ENCODE measurements at places on chromosomes 12 and 14. TPM values are rescaled to one million over a fixed set of nuclear protein-coding genes. Genes with fewer than 3 reads are reported as not detected.

GRCh38 chr14:49614196-49614595 lies 6.2 kb downstream of the RPL36AL start:
- DNase-seq: no peak

GRCh38 chr12:129310346-129310745 lies 457.1 kb downstream of the GLT1D1 start:
- DNase-seq: no peak

- no peak for DNase-seq
Measured at GRCh38 chr14:96790186-96790585, 7.0 kb upstream of the VRK1 start.

GRCh38 chr14:24297190-24297964 lies 2.2 kb downstream of the DHRS1 start:
- DNase-seq: peak; percentile 59

HCAR1 gene
- total RNA-seq: 0.06 TPM

DNA sequence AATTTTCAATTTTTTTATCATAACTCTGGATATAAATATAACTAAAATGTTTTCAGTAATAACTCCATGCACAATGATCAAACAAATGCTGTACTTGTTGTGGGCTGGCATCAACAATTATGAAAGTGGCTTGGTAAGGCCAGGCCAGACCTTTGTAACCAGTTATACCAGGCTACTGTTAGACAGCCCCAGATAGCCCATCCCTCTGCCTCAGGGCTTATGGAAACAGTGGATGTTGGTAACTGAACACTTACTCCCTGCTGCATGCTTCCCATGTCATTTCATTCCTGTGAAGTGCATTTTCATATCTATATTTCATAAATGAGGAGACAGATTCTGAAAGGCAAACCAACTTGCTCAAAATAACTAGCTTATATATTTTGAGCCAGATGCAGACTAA lies 195.0 kb downstream of the SYT1 start:
- no peak for DNase-seq

TGM1 gene
- 2.6 TPM for total RNA-seq

GRCh38 chr12:116210131-116210530 lies 67.4 kb downstream of the MED13L start:
- no peak for DNase-seq

- DNase-seq: peak; percentile 36
Measured at GRCh38 chr12:31591380-31591901, 505 bp upstream of the DENND5B start.

GRCh38 chr12:26535826-26536225 lies 297.2 kb downstream of the ITPR2 start:
- no peak for DNase-seq

- no peak for DNase-seq
Measured at GRCh38 chr12:46110928-46111699, 120.7 kb upstream of the SCAF11 start.

PAPLN gene
- 17.3 TPM for total RNA-seq

B3GNT4 gene
- 0.30 TPM for total RNA-seq
